ENCODE measurements at places on chromosomes 4 and X. TPM values are rescaled to one million over a fixed set of nuclear protein-coding genes. Genes with fewer than 3 reads are reported as not detected.

The SPP1 gene
- not detected for polyA plus RNA-seq

The CLGN gene
- polyA plus RNA-seq, result not detected

The SH2D1A gene
- 151 TPM for polyA plus RNA-seq

The SULT1B1 gene
- polyA plus RNA-seq, result 1.8 TPM

The LDB2 gene
- polyA plus RNA-seq, result not detected

The ZNF732 gene
- polyA plus RNA-seq, result not detected

The S100G gene
- polyA plus RNA-seq, result not detected

The FLNA gene
- polyA plus RNA-seq, result 799 TPM

The ATP8A1 gene
- 13.8 TPM for polyA plus RNA-seq

The CCNB3 gene
- not detected for polyA plus RNA-seq

The ZGRF1 gene
- 0.92 TPM for polyA plus RNA-seq

The FOXO4 gene
- 2.8 TPM for polyA plus RNA-seq

The FGFBP1 gene
- not detected for polyA plus RNA-seq

The TNIP3 gene
- polyA plus RNA-seq, result 7.0 TPM

The CT47B1 gene
- polyA plus RNA-seq, result not detected

The GLRB gene
- not detected for polyA plus RNA-seq

The TMEM164 gene
- 3.2 TPM for polyA plus RNA-seq

The TMEM131L gene
- polyA plus RNA-seq, result 28.6 TPM

The DNAAF6 gene
- polyA plus RNA-seq, result not detected

The ASB9 gene
- polyA plus RNA-seq, result 0.71 TPM

The SCFD2 gene
- 18.1 TPM for polyA plus RNA-seq

The TLL1 gene
- not detected for polyA plus RNA-seq

The TMPRSS11F gene
- not detected for polyA plus RNA-seq

The PDGFRA gene
- polyA plus RNA-seq, result not detected

The CABS1 gene
- not detected for polyA plus RNA-seq

The SPANXN4 gene
- not detected for polyA plus RNA-seq

The TMPRSS11D gene
- not detected for polyA plus RNA-seq

The SYTL4 gene
- polyA plus RNA-seq, result not detected
